ENCODE measurements at places on chromosomes 1 and 21.

DNA sequence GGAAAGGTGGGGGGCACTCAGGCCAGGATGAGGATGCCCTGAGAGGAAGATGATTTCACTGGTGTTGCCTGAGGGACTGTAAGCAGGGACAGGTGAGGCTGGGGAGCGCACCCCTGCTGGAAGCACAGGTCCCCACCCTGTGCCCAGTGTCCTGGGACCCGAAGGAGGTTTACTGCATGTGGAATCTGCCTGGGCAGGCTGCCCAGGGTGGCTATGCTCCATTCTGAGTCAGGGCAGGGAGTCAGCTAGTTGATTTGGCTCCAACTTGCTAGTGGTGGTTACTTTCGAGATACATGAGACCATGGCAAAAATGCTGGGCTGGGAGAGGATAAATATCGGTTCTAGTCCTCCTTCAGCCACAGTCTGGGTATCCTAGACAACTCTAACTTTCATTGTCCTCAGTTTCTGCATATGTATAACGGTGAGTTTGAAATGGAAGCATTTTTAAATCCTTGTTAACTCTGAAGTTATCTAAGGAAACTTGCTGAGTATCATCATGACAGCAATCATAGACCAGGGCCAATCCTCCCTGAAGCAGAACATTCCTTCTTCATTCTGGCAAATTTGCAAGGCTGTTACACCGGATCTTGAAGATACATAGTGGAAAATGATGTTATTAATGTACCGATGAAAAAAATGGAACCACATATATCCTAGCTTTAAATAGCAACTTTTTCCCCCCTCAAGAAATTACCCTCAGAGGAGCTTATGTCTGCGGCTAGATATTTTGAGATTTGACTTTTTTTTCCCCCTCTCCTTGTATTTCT, 7.7 kb downstream of the TLR5 start:
- no peak for DNase-seq

DNA sequence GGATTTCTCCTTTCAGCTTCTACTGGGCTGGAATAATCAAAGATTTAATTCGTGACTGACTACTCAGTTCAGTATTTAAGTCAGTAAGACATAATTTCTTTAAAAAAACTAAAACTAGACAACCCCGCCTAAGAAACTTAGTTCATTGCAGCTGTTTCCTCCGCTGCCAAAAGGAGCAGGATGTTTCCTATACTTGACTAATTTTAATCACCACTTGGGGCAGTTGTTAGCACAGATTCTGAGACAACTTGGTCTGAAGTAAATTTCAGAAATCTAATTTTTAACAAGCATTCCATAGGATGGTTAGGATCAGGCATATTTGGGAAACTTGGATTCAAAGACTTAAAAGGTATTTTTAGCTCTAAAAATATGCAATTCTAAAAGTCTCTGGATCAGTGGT, 34.0 kb downstream of the EPRS1 start:
- DNase-seq = no peak

- DNase-seq = no peak
Measured at GRCh38 chr1:23040509-23040908, 21.2 kb downstream of the KDM1A start.

GRCh38 chr21:32351428-32351827, 41.4 kb downstream of the URB1 start:
- DNase-seq = no peak

DNA sequence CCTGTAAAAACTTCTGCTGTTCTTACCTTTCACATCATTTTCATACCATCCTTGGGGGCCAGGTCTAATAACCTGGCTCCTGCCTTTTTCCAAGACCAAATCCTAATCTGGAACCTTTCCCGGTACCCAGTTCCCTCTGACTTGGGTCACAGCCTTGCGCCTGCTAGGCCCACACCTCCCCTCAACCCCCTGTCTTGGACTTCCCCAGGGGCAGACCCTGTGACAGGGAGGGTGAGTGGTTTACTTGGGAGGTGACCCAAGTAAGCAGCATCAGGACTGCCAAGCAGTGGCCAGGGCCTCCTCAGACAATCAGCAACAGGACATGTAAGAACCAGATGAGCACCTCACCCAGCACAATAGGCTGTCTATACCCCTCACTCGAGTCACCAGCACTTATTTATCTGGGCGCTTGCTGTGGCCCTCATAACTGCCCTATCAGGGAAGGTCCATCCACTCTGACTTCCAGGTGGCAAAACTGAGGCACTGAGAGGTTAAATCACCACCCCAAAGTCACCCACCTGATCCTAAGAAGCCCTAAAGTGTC, 124.7 kb downstream of the MATN1 start:
- DNase-seq = no peak

DNA sequence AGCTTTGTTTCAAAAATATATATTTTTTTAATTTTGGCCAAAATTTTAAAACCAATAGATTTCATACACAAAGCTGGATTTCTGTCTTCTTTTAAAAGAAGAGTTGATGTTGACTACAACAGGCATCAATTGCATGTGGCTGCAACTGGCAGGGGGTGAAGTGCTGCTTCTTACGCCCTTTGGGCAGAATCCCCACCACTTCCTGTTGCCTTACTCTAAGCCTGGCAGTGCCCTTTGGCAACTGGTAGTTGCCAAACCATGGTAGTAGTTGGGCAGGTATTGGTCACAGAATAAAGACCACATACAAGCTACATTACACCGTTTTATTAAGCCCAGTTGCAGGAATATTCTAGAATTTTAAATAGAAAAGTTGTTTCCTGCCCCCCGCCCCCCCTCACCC, 17.0 kb downstream of the LAMC2 start:
- DNase-seq = no peak

DNA sequence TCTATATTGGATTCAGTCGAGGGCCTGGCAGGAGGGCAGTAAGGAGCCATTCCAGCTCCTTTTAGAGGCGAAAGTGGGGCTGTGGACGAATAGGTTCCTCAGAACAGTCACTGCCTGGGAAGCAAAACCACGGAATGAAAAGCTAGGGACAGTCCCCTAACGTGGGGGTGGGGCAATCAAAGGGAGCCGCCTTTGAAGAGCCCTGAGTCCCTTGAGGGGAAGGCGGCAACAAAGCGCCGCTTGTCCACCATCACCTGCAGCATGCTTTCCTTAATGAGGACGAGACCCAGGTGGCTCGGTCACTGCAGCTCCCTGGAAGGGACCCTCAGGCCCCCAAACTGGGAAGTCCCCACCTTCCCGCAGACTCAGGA, 184.7 kb downstream of the ETS2 start:
- no peak for DNase-seq

- DNase-seq = no peak
Measured at GRCh38 chr1:110425612-110426152, 18.2 kb upstream of the LAMTOR5 start.

DNA sequence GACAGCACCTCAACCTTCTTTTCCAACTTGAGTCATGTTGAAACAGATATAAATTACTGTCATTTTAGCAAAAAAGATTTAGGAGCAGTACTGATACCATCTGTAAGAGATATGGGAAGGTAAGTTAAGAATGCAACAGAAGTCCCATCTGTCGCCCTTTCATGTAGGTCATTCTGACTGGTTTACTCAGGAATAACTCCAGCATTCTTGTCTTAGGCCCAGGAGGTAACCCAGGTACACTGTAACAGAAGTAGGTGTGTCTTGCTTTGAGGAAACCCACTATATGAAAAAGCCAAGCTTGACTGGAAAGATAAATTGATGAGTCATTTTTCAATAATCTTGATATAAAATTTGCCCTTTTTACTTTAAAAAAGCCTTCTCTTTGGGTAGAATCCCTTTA, 35.4 kb downstream of the PGM1 start:
- no peak for DNase-seq

DNA sequence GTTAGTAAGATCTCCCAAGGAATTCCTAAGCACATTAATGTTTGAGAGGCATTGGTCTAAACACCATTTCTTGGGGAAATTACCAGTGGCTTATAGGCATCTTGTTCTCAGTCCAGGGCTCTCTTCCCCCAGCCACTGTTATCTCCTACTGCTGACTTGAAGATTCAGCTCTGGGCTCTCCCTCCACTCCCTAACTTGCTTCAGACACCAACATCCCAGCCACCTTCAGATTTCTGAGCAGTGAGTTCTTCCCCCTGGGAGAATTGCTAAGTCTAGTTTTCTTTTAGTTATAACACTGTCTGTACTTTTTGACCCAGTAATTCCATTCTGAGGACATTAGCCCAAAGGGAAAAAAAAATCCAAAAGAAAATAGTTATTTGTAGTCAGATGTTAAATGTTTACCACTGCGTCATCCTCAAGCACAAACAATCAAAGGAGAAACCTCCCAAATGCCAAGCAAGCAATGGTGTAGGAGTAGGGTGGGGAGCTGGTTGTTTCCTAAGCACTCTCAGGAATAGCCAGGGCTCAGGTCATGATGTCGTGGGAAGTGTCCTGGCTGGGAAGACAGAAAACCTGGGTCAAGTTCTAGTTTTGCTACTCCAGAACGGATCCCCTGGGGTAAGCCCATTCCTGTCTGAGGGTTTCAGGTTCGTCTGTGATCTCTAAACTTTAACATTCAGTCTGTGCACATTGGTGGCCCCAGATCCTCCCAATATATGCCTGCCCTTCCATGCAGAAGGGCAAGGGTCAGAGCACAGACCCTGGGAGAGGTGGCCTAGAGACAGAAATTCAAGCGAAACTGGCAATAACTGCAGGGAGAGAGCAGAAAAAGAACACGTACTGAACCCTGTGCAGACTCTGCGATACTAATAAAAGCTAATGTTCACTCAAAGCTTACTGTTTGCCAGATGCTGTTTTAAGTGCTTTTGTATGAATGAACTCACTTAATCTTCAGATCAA, 191.1 kb upstream of the FGGY start:
- DNase-seq = no peak

- no peak for DNase-seq
Measured at GRCh38 chr1:245434280-245434679, 279.5 kb downstream of the KIF26B start.

- no peak for DNase-seq
Measured at GRCh38 chr1:154871374-154871773, 1.3 kb upstream of the KCNN3 start.

DNA sequence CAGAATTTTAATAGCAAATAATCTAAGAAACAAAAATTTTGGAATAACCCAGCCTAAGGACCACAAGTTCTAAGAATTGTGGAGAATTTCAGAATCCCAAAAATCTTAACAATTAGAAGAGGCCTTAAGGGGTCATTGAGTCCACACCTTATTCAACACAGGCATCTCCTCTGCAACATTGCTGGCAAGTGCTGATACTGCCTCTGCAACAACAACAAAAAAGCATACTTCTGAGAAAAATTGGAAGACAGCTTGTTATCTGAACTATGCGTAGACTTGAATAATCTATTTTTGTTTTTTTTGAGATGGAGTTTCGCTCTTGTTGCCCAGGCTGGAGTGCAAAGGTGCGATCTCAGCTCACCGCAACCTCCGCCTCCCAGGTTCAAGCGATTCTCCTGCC, 24.0 kb upstream of the SLC2A1 start:
- no peak for DNase-seq

DNA sequence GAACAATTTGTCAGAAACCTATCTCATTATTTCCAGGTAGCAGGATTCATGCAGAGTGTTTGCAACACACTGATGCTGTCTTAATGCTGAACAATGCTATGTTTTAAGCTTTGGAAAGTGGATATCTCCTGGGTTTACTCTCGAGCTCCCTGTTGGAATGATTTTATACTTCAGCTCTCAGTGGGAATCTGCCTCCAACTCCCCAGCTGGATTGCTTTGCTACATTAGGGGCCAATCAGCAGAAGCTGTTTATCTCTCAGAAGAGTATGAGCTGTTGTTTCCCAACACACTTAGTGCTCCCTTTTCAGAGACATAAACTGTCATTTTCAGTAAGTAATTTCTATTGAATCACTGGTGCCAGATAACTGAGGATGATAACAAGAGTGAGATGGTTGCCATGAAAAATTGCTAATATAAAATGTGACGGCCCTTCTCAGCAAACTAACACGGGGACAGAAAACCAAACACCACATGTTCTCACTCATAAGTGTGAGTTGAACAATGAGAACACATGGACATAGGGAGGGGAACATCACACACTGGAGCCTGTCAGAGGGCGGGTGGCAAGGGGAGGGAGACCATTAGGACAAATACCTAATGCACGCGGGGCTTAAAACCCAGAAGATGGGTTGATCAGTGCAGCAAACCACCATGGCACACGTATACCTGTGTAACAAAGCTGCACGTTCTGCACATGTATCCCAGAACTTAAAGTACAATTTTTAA, 265.9 kb upstream of the RUNX1 start:
- no peak for DNase-seq

Measured in activated naive CD4-positive, alpha-beta T cell treated with anti-CD3 and anti-CD28 coated beads, Interleukin-2, amount 50 U/mL, for 16 hours (primary cell).